ENCODE measurements at places on chromosomes 3 and 15.

- no peak for DNase-seq
Measured at GRCh38 chr3:138498991-138499390, 64.6 kb downstream of the ESYT3 start.

- DNase-seq, result no peak
Measured at GRCh38 chr3:16865335-16865734, 19.4 kb upstream of the PLCL2 start.

DNA sequence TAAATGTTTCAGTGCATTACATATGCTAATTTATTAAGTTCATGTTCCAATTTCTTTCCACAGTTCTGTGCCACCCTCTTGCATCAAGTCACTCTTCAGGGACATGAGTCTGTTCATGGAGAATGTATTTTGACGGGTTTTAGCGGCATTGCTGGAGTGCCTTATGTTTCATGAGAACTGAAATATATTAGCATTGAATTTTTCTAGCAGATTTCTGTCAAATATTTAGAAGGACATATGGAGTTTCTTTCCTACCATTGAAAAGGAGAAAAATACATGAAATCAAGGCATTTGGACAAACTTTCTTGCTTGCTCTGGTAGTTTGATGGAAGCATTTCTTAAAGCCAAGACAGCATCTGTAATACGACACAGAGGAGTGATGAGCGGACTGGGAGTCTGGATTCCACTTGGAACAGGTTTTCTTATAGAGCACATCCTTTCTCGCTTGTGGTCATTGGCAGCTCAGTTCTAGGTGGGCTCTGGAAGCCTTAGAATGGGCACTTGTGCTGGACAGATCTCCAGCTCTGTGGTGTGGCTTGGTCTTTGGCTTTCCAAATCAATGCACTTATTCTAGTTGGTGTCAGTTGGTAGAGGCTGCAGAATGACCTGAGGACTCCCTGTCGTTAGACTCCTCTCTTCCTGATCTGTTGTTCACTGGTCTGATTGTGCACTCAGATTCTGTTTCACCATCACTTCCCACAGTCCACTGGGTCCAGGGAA lies 84.6 kb upstream of the EIF1B start:
- DNase-seq, result no peak

GRCh38 chr3:172148241-172148640 lies 108.9 kb downstream of the FNDC3B start:
- DNase-seq, result no peak

DNA sequence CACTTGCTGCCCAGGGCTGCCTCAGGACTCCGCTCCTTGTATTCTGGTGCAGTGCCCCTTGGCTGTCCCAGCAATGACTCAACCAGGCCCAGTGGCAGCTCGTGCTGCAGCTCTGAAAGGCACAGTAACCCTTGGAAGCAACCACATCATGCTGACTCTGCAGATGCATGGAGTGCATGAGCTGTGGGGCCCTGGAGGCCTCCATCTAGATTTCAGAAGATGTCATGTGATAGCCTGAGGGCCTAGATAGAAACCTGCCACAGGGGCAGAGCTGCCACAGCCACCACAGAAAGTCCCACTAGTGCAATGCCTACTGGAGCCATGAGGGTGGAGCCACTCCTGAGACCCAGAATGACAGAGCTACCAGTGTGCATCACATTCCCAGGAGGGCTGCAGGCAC lies 117.1 kb upstream of the SMAD3 start:
- no peak for DNase-seq

DNA sequence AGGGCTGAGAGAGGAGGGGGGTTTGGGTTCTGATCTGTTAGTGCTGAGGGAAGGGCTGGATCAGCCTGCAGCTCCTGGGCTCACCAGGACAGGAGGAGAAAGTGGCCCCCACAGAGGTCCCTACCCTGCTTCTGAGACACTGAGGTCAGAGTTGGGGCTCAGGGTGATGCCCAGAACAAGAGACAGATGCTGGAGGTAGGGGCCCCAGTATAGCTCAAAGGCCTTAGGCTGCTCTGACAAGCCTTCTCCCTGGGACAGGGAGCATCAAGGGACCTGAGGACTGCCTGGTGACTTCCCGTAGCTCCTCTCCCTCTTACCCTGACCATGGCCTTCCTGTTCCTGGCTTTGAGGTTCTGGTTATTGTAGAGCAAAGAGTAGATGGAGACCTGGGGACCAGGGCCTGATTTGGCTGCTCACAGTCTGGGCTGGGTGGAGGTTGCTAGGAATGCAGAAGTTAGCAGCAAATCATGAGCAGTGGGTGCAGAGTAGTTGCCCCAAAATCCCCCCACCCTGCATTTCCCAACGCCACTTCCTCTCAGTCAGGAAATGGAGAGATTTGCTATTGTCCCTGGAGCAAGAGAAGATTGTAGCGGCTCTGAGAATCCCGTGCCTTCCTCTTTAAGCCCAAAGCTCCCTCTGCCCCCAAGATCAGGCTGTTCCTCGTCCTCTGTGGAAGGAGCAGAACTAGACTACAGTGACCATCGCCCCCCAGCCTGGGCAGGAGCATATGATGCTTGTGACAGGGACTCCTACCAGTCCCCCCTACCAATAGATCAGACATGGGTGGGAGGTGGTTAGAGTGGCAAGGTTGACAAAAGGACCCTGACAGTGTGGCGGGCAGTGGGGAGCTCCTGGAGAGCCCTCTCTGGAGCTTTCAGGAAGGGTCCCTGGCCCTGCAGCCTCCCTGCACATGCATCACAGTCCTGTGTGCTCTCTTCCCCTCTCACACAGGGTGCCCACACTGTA lies 47.4 kb upstream of the SEC22A start:
- no peak for DNase-seq

GRCh38 chr15:72237853-72238224 lies 6.8 kb upstream of the PKM start:
- no peak for DNase-seq

- no peak for DNase-seq
Measured at GRCh38 chr3:169305460-169305859, 358.1 kb downstream of the MECOM start.

DNA sequence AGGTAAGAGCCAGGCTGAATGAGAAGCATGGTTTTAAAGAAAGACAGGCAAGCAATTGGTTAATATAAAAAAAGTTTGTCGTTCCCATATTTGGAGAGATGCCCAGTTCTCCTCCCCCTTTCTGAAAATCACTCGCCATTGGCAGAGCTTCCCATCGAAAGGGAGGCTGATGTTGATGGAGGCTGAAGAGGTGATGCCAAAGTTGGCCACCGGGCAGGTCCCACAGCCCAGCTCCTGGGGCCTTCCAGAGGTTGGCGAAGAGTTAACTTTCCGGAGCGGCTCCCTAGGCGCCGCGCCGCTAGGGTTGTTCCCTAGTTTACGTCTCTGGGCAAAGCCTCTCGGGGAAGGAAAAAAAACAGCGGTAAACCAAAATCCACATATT lies 793 bp downstream of the PCOLCE2 start:
- no peak for DNase-seq

- DNase-seq, result no peak
Measured at GRCh38 chr15:80920271-80920699, 69.3 kb downstream of the MESD start.

DNA sequence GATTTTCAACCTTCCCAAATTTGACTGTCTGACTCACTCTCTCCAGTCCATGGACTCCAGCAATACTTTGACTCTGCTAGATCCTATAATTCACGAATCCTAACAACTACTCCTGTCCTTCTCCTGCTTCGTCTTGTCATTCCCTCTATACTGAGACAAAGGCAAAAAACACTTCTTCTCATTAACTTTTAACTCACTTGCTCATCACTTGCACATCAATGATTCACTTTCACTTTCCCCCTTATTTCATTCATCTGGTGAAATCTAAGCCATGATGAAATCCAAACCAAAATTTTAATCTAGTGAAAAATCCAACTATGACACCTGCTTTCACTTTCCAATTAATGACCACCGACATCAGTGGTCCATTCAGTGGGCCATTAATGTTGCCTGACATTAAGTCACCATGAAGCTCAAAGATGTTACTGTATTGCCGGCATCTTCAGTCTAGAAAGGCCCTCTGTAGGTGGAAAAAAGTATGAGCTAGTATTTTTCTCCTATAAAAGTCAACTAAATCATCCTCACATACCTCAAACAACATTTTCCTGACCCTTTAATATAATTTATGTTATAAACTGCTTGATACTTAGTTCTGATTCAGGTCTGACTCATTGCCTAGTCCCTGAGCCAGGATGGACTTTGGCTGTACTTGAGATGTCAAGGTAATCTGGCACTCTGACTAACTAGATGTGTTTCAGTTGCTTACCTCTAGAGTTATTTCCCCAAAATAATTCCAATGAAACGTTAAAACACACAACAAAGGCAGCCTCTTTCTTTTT lies 158.6 kb downstream of the CNTN6 start:
- DNase-seq, result no peak

GRCh38 chr15:38508647-38509046 lies 54.7 kb downstream of the FAM98B start:
- DNase-seq, result no peak

- no peak for DNase-seq
Measured at GRCh38 chr15:35992791-35993190, 446.8 kb upstream of the DPH6 start.

DNA sequence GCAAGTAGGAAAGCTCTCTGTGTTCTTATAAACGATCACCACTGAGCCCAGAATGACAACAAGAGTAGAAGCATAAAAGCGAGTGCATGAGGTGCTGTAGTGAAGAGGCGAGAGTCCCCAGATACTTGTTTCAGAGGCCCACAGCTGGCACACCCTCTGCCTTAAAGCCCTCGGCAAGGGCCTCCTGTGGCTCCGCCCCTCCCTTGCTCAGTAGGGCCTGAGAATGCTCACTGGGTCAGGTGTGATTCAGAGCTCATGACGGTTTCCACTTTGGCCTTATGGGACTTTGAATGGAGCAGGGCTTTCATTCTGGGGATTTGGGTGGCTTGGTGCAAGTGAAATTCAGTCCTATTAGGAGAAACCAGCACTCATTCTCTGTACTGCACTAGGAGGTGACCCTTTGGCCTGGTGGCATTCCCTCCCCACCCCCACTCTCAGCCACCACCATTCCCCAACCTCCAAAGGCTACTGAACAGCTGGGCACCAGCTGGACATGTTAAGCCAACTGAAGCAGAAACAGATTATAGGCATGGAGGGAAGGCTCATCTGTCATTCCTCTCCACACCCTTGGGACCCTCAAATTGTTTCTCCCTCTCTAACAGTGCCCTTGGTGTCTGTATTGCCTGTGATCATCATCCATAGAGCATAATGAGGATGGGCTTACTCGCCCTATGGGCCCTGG lies 109.6 kb upstream of the CTDSPL start:
- DNase-seq, result no peak

DNA sequence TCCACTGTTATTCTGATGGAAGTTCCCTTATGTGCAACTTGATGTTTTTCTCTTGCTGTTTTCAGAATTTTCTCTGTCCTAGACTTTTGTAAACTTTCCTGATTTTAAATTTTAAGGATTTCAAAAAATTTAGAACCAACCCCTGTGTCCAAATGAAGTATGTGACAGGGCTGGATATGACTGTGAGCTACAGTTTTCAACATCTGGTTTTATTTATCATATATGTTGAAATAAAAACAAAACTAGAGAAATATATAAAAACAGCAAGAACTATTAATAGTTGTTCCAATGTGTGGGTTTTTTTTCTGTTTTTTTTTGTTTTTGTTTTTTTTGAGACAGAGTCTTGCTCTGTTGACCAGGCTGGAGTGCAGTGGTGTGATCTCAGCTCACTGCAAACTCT lies 47.4 kb upstream of the PSMD6 start:
- no peak for DNase-seq

GRCh38 chr3:184011937-184012889 lies 5.5 kb downstream of the ABCC5 start:
- no peak for DNase-seq

- no peak for DNase-seq
Measured at GRCh38 chr3:168453623-168454022, 357.9 kb upstream of the GOLIM4 start.

DNA sequence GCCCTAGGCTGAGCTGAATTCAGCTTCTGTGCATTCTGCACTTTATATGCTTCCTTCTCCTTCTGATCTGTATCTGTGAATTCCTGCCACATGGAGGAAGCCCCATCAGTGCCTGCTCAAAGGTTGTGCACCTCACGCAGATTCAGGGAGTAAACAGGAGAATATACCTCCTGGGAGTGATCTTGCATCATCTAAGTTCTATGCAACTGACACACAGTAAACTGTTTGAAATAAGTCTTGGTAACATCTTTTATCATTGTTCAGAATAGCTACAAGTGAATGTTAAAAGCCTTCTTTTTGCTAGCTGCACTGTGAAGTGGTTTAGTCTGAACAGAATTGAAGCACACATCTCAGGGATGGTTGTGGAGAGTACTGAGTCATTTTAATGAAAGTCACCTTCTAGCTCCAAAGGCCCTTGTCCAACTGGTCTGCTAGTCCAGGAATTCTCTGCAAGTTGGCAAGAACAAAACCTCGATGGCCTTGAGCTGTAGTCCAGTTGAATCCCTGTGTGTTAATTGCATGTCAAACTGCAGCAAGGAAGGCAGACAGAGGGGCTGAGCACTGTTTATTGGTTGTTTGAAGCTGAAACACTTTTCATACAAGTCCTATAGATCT lies 215.0 kb downstream of the WNT5A start:
- no peak for DNase-seq

GRCh38 chr3:44318891-44319311 lies 19.7 kb upstream of the TCAIM start:
- DNase-seq, result no peak

- DNase-seq, result no peak
Measured at GRCh38 chr3:9862391-9863057, 17.5 kb downstream of the CIDEC start.

DNA sequence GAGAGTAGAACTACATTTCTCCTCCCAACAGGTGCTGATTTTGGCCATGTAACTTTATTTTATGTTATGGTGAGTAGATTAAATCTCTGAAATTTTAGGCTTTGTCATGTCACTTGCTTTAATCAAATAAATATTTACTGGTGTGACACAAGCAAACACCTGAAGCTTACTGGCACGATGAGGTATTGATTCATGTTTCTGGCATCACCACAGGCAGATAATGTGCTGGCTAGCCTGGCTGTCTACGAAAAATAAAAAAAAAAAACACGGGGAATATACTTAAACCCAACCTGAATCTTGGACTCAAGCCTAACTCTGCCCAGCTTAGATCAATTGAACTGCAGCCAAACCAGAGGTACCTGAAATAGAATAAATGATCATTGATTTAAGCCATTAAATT lies 65.6 kb upstream of the CADM2 start:
- DNase-seq, result no peak

- no peak for DNase-seq
Measured at GRCh38 chr15:100520132-100520921, 8.4 kb downstream of the CERS3 start.

- no peak for DNase-seq
Measured at GRCh38 chr3:186208296-186208989, 99.6 kb upstream of the ETV5 start.

DNA sequence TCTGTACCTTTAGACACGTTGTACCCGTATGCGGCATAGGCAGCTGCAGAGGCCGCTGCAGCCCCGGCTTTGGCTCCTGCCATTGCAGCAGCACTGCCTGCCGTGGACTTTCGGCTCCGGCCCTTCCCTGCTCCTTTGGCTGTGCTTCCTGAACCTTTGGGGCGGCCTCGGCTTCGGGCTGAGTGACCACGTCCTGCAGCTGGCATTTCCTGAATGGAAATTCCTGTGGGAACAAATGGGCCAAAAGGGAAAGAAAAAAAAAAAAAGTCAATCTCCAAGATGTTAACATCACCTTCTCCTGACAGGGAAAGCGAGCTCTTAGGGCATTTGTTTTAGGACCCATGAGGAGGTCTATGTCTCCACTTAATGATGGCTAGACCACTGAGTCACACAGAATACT lies 29.6 kb downstream of the CHAC1 start:
- no peak for DNase-seq
